ENCODE measurements at places on chromosomes 13 and 19. TPM values are rescaled to one million over a fixed set of nuclear protein-coding genes. Genes with fewer than 3 reads are reported as not detected.

SIGLECL1 gene
- total RNA-seq: not detected

MBD3L2B gene
- total RNA-seq: not detected

DCLK1 gene
- 19.5 TPM for total RNA-seq

LYPD5 gene
- 1.7 TPM for total RNA-seq

PRR20A gene
- not detected for total RNA-seq

MEDAG gene
- total RNA-seq: 101 TPM

ZNF780B gene
- total RNA-seq: 14.9 TPM

MEX3D gene
- 80.6 TPM for total RNA-seq

TMEM161A gene
- 19.8 TPM for total RNA-seq

COL4A2 gene
- total RNA-seq: 56.1 TPM

ZNF699 gene
- 10.4 TPM for total RNA-seq

MEF2B gene
- total RNA-seq: 0.17 TPM

ATP8A2 gene
- 0.17 TPM for total RNA-seq

FCER2 gene
- total RNA-seq: not detected

ADAMTS10 gene
- 11.9 TPM for total RNA-seq

SIGLEC10 gene
- total RNA-seq: not detected

OSCAR gene
- 0.33 TPM for total RNA-seq

LIM2 gene
- total RNA-seq: not detected
